ENCODE measurements at places on chromosomes 12 and 14.

- DNase-seq, result no peak
These were observed 28.6 kb upstream of the C12orf42 start for GRCh38 chr12:103524238-103524875.

- DNase-seq, result no peak
These were observed 539.3 kb upstream of the TBX3 start for GRCh38 chr12:115223322-115223721.

DNA sequence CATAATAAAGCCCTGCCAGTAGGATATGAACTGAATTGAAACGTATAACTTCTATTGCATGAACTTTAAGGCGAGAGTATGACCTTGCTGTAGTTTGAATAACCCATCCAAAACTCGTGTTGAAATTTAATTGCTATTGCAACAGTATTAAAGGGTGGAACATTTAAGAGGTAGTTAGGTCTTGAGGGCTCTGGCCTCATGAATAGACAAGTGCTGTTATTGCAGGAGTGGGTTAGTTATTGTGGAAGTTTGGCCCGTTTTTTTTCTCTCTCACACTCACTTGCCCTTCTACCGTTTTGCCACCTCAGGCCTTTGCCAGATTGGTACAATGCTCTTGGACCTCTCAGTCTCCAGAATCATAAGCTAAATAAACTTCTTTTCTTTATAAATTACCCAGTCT lies 473.7 kb upstream of the SYT1 start:
- DNase-seq, result no peak

GRCh38 chr14:91417983-91418386 lies 365 bp upstream of the CCDC88C start:
- peak; percentile 80 for DNase-seq

- DNase-seq, result no peak
These were observed 102.0 kb downstream of the PEBP1 start for GRCh38 chr12:118237908-118238307.

DNA sequence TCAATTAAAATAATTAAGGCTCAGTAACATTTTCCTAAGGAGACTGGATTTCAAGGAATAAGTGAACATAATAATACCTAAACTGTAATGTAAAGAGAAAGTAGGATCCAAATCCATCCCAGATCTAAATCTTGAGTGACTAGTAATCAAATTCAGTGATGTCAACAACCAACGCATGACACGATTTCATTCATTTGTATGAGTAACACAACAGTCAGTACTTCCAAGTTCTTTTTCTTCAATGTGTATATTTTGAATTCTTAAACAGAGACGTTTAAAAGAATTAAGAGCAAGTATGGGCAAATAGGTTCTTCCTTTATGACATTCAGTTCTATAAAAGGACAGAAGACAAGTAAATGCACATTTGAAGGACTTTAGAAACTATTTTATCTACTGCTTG lies 104.3 kb upstream of the CNTN1 start:
- DNase-seq, result no peak

DNA sequence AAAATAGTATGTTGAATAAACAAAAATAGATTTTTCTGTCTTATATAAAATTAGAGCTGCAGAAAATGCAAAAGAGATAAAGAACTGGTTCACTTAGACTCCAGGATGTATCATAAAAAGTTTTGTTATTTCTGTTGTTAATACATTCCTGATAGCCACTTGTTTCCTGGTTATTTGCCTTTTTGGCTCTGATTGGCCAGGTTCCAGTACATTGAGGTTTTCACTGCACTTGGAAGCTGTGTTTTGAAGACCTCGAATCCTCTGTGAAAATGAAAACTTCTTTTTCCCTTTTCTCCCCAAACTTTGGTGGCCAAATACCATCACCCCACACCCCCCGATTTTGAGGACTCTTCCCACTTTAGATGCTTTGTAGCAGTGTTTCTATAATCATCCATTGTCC lies 525.3 kb downstream of the MED13L start:
- DNase-seq, result no peak

GRCh38 chr14:33916663-33917565 lies 34.0 kb downstream of the EGLN3 start:
- DNase-seq, result no peak

GRCh38 chr12:46210873-46211439 lies 57.9 kb downstream of the SLC38A1 start:
- no peak for DNase-seq

GRCh38 chr14:63276492-63277342 lies 42.0 kb downstream of the GPHB5 start:
- no peak for DNase-seq

GRCh38 chr12:85814071-85814470 lies 22.1 kb downstream of the RASSF9 start:
- DNase-seq, result no peak

DNA sequence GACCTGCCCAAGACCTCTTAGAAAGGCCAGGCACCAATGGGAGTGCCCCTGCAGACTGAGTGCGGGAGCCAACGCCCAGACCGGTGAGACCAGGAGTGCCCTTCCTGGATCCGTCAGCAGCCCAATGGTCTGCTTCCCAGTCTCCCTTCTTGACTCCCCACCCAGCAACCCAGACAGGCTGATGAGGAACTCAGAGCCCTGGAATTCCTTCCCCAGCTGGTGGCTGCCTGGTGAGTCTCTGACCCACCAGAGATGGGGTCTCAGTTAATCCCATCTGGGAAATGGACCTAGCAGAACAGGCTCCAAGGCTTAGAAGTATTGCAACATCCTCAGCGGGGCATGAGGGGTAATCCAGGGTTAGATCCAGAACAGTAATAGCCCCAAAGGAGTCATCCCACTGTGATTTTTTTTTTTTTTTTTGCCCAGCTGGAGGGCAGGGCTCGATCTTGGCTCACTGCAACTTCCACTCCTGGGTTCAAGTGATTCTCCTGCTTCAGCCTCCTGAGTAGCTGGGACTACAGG lies 1.5 kb upstream of the RASAL1 start:
- no peak for DNase-seq

DNA sequence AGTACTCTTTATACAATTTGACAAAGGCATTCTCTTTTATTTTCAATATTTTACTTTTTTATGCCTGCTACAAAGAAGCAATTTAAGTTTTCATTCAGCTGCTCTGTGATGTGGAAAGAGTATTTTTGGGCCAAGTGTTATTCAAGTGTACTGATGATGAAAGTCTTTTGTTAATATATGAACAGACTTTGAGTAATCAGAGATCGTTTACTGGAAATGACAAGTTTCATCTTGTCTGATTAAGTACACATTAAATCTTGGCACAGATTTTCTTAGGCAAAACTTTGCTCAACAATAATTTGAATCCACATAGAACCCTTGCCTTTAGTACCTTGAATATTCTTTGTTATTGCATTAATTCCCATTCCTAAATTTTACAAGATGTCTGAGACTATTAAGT lies 13.3 kb upstream of the PZP start:
- no peak for DNase-seq

GRCh38 chr14:104545151-104545941 lies 34.2 kb upstream of the C14orf180 start:
- no peak for DNase-seq

GRCh38 chr14:69540654-69541335 lies 33.9 kb downstream of the CCDC177 start:
- DNase-seq, result no peak

- no peak for DNase-seq
These were observed 27.7 kb downstream of the FUT8 start for GRCh38 chr14:65440230-65440629.

DNA sequence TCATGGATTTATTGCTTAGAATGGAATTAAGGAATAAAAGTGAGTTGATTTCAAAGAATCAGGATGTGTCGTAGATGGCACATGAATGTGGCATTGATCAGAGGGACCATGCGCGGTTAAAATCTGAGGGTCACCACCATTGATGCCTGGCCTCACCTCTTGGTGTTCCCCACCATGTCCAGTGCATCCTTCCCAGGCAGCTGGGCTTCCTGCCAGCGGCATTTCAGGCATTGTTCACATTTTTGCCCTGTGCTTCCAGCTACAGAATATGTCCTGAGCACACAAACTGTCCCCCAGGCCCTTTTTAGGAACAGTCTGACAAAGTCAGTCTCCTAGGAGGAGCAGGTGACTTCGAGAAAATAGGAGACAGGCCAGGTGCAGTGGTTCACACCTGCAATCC lies 42.0 kb upstream of the TSPAN9 start:
- DNase-seq, result no peak

Data from RPMI8226 (cell line).